NCI-H1694 (cell line): ENCODE measurements at places on chromosomes 11 and 22.

GRCh38 chr11:3959903-3960265, 104.4 kb downstream of the STIM1 start:
- no peak for DNase-seq

DNA sequence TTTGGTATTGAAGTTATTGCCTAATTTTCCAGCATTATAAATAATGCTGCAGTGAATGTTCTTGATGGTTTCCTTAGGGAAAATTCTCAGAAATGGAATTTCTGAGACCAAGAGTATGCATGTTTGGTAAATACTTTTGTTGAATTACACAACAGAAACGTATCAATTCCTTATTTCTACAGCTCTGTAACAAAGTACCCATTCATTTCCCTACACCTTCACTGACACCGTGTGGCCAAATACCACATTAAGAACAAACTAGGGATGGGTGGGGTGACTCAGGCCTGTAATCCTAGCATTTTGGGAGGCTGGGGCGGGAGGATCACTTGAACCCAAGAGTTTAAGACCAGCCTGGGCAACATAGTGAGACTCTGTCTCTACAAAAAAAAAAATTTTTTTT, 21.8 kb downstream of the MCAM start:
- no peak for DNase-seq

DNA sequence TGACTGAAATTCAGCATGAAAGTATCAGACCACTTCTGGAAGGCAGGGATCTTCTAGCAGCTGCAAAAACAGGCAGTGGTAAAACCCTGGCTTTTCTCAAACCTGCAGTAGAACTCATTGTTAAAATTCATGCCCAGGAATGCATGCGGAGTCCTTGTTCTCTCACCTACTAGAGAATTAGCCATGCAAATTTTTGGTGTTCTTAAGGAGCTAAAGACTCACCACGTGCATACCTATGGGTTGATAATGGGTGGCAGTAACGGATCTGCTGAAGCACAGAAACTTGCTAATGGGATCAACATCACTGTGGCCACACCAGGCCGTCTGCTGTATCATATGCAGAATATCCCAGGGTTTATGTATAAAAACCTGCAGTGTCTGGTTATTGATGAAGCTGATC, 19.1 kb downstream of the ZBTB44 start:
- no peak for DNase-seq

DNA sequence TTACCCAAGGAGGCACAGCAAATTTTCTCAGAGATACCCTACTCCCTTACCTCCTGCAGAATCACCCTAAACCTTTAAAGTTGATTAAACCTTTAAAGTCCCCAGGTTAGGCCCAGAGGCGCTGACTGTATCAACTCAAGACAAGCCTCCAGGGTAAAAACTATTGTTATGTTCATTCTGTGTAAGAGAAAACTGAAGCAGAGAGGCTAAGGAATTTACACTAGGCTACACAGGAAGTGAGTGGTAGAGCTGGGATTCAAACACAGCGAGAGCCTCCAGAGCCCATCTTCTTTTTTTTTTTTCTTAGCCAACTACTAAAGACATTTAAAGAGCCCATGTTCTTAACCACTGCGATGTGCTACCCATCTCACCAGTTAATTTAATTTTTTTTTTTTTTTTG, 56.3 kb upstream of the GRK3 start:
- no peak for DNase-seq

DNA sequence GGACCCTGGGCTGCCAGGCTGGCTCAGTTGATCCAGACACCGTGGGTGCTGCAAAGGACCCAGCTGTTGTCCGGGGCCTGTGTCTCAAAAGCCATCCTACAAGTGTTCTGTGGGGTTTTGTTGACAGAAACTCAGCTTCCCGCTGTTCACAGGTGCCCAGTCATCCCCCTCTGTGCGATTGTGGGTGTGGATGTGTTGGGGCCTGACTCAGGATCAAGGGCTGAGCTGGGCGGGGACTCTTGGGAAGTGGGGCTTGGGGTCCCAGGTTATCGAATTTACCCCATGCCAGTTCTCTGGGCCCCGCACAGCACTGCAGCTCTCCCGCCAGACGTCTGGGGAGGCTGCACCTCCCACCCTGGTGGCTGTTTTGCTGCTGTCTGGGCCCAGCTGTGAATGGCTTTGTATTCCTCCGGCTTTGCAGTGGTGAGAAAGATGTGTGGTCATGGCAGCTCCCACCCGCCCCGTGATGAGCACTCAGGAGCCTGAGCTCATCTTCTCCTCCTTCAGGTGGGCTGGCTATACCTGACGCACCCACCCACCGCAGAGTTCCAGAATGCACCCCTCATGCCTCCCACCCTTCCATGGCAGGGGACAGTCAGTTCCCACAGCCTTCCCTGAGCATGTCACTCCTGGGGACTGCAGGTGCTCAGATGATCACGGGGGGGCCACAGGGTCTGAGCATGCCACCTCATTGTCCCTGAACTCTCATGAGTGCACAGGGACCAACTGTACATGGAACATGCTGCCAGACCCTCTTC, 3.6 kb upstream of the AP2A2 start:
- DNase-seq, result no peak

- no peak for DNase-seq
Measured at GRCh38 chr11:26995701-26996460, 2.0 kb downstream of the FIBIN start.

- DNase-seq, result no peak
Measured at GRCh38 chr11:70656252-70656651, 257.9 kb downstream of the CTTN start.

DNA sequence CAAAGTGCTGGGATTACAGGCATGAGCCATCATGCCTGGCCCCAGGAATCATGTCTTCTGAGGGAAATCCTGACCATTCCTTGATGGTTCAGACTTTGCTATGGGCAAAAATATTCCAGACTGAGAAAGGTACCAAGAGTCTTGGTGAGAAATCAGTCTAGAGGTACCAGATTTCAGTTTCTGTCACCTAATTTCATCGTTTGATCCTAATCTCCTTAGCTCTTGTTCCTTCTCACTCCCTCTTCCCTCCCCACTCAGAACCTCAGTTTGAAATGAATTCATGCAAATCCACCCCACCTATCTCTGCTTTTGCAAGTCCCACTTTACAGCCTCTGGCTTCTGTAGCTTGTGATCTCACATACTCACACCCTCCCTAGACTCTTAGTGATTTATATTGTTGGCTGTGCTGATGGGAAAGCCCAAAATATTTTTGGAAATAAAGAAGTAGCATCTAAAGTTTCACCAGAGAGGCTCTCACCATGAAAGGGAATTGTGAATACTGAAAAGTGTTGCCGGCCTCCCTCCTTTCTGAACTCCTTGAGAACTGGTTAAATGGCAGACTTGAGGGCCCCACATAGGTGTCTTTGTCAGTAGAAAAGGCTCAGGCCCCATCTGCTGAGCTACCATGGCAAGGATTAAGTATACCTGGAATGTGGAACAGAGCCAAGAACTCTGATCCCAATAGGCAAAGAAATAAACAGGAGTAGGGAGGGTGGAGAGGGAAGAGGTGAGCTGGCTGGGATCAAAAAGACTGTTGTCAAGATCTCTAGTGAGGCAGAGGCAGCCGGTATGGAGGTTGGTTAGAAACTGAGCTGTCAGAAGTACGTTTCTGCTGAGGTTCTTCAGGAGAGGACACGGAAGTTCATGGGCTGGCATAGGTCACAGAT, 190.5 kb upstream of the MTMR2 start:
- no peak for DNase-seq

GRCh38 chr11:72354356-72355115, 79.8 kb downstream of the CLPB start:
- no peak for DNase-seq

- no peak for DNase-seq
Measured at GRCh38 chr11:61946894-61947293, 3.3 kb upstream of the BEST1 start.

DNA sequence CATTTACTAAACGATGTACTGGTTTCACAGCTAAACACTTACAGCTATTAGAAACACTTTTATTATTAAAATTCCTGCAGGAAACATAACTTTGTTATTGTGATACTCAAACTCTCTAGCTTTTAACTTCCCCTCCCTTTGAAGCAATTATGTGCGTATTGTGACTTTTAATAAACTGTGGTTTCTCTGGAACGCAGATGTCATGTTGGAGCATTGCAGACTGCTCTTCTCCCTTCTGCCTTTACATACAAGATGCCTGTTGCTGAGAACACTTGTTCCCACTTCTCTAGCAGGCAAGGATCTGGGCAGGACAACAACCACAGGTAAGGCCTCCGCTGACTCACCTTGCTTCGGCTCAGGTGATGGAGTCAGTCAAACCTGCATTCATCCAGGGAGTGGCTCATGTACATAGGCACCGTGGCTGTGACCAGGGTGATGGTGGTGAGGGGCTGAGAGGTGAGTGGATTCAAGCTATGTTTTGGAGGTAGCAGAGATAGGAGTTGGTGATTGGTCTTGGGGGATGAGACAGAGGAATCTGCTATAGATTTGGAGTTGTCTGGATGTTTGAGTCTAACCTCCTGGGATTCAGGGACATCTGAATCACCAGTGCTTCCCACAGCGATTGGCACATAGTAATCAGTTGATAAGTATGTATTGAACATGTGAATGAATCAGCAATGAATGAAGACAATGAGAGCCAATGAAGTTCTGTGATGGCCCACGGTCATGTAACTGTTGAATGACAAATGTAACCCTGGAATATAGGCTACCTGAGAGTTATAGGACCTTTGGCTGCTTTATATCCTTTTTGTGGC, 106.0 kb downstream of the ADAMTS15 start:
- no peak for DNase-seq

GRCh38 chr11:123678246-123678645, 23.8 kb upstream of the SCN3B start:
- no peak for DNase-seq

DNA sequence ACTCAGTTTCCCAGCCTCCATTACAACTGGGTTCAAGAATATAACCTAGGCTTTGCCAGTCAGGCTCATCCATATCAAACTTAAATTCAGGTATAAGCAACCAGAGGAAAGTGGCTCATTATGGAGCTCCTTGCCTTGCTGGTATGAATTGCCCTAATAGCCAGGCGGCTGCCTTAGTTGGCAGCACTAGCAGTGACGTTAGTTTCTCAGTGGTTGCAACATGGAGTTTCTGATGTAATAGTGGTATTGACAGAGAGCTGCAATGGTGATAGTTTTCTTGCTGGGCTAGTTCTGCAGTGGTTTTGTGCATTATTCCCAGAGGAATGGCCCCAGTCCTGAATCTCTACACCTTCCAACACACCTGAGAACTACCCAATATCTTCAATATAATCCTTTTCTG, 3.8 kb upstream of the TMEM123 start:
- DNase-seq, result no peak

DNA sequence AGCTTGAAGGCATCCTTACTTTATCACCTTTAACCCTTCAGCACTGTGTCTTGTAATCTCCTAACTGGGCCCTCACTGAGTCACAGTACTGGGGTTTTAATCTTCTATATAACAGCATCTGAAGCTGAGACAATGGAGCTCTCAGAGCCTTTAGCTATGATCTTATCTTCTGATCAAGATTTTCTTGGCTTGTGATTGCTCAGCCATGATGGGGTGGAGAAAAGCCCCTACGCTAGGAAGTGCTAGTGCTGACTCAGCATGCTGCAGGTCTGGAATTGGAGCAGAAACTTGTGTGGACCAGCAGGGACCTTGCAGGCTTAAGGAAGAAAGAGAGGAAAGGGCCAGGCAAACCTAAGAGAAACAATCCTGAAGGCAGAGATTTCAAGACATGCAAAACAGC, 71.7 kb upstream of the EED start:
- no peak for DNase-seq

GRCh38 chr22:18091916-18092526, 14.2 kb downstream of the PEX26 start:
- no peak for DNase-seq

GRCh38 chr22:42544686-42545085, 9.1 kb upstream of the SERHL2 start:
- no peak for DNase-seq

DNA sequence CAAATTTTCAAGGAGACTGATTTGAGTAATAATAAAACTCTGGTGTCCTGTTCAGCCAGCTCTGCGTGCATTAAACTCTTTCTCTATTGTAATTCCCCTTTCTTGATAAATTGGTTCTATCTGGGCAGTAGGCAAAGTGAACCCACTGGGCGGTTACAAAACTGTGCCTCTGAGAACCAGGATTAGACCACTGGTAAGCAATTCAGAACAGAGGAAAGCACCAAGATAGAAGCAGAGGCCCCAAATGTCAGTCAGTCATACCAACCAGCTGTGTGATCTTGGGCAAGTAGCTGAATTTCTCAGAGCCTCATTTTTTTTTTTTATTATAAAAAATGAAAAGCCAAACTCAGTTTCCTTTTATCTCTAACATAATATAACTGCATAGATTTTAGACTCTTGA, 54.9 kb downstream of the TRIM44 start:
- DNase-seq, result no peak

DNA sequence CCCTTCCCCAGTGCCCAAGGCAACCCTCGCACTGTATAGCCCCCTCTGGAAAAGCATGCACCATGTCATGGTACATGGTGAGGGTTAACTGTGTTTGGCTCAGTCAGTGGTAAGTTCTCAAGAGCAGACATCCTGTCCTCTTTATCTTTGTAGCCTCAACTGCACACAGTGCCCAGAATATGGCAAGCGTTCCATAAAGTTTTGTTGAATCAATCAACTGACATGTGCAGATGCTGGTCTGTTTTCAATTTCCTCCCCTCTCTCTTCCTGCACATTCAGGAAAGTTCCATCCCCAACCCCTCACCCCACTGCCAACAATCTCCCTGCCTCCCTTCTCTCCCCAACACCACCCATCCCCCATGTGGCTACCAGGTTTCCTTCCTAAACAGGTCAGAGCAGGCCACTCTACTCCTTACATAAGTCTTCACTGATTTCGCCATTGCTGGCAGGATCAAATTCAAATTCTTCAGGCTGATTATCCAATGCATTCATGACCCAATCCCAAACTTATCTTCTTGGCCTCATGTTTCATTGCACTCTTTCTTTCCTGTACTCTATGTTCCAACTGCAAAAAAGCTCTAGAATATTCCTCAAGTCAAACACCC, 15.5 kb upstream of the TMPRSS5 start:
- no peak for DNase-seq

DNA sequence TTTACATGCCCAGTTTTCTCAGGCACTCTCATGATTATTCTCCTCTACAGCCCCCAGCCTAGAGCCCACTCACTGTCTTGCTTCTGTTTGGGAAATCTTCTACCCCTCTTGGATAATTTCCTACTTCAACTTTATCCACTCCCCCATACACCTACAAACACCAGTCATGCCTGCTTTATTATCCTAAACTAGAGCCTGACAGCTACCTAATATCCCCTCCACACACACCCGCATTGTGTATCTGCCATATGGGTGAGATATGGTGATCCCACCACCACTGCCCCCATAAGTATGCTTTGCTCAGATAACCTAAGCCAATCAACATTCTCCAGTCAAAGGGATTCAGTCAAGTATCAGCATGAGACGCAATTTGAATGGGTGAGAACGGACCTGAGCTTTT, 15.3 kb upstream of the FJX1 start:
- no peak for DNase-seq

GRCh38 chr11:64103277-64103985, 62.5 kb downstream of the MACROD1 start:
- no peak for DNase-seq

DNA sequence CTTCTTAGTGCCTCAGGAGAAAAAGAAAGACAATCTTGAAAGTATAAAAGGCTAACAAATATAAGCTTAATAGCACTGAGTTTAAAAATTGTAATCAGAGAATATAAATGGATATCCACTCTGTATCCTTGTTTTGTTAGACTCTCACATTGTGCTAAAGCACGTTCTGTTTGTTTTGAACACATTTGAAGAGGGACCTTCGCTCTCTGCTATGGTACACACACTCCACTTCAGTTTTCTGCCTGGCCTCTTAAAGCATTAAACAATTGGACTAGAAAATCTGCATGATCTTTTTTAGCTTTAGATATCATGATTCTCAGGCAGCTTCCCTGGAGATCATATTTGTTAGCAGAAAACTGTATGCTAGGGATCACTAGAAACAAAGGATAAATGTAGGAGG, 40.3 kb upstream of the PGR start:
- DNase-seq, result no peak
